ENCODE measurements at places on chromosomes 1 and 21. TPM values are rescaled to one million over a fixed set of nuclear protein-coding genes. Genes with fewer than 3 reads are reported as not detected.

The STIL gene
- 34.4 TPM for total RNA-seq

The KRTAP21-2 gene
- not detected for total RNA-seq

- DNase-seq: no peak
Observed at GRCh38 chr1:238176441-238176840, 285.7 kb upstream of the ZP4 start.

DNA sequence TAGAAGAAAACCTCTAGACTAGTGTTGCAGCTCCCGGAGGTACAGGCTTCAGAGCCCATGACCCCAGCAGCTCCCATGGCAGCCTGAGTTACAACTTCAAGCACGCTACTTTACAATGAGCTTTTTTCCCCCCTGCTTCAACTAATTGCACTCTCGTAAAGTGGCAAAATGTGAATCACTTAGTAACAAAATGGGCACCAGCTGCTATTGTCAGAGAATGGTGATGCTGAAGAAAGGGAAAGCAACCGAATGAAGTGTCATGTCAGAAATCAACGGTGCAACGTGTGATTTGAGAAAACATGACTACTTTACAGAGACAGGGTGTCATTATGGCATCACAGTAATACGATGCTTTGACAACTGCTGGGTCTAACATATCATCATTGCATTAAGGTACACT is 40.5 kb downstream of the ESRRG start:
- DNase-seq: no peak

DNA sequence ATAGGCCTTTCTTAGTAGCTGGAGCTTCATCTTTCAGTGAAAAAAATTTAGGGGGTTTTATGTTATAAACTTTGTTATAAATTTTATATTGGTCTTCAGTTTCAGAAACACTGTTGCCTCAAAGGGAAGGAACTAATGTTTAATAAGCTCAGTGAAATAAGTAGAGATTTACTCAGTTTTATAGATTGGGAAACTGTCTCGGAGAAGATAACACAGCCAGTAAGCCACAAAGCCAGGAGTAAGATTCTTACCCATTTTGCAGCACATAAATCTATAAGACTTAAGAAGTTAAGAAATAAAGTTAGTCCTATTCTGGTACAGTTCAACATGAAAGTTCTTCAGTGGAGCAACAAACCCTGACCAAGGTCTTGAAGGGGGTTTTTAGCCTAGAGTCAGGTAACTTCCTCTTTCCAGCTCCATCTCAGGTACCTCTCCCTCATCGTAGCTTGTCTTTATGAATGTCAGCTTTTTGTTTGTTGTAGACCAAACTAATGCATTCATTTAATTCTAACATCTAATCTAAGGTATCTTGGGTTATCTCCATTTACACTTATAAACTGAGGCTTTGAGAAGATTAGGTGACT is 3.3 kb downstream of the KPNA6 start:
- DNase-seq: no peak

GRCh38 chr21:28066076-28066475 is 926.6 kb downstream of the LTN1 start:
- no peak for DNase-seq

Measured in HCT116 (cell line).